Body of pancreas (tissue), 4 donors: ENCODE measurements at places on chromosomes 11 and 22. TPM values are rescaled to one million over a fixed set of nuclear protein-coding genes. Genes with fewer than 3 reads are reported as not detected.

- no peaks in the 10 kb centered on the region for H3K27me3 ChIP-seq
Measured at GRCh38 chr11:113151521-113151920, 162.9 kb upstream of the TTC12 start.

Gene YIF1A
- total RNA-seq = 91.6 TPM

- H3K27ac ChIP-seq = no peak overlapping the region
- no peak overlapping the region for H3K4me3 ChIP-seq
- no peaks in the 10 kb centered on the region for H3K27me3 ChIP-seq
Measured at GRCh38 chr22:30044369-30044768, 35.9 kb upstream of the HORMAD2 start.

DNA sequence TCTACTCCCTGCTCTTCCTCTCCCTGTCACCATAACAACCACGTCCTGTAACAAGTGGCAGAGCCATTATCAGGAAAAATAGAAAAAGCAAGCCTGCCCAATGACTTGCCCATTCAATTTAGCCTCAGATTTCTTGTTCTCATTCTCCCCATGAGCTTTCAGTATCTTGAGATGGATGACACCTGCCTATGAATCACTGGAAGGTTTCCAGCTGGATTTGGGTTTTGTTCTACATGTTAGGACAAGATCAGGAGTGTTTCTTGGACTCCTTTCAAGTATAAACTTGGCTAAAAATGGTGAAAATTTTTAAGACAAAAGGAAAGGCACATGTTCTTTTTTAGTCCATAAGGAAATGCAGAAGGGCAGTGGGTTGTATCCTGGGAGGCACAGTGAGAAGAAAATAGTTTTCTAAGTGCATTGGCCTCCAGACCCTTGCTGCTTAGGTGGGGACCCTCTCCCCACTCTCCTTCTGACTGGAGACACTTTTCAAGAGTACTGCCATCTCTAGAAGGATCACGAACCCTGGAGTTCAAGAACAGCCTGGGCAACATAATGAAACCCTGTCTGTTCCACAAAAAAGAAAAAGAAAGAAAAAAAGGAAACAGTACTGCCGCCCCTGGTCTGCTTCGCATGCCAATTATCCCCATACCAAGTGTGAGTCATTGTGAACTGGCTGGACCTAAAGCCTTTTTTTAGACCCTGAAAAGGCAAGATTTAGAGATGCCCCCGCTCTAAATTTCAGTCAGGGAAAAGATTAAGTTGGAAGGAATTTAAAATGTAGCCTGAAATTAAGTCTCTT is 51.0 kb downstream of the MTNR1B start:
- H3K27me3 ChIP-seq = no peaks in the 10 kb centered on the region
- DNase-seq = no peak
- no peaks in the 10 kb centered on the region for H3K36me3 ChIP-seq

- H3K27ac ChIP-seq = no peak overlapping the region
- no peaks in the 10 kb centered on the region for H3K36me3 ChIP-seq
- no peak overlapping the region for H3K4me3 ChIP-seq
- H3K4me1 ChIP-seq = no peaks in the 10 kb centered on the region
- no peak for DNase-seq
Measured at GRCh38 chr11:63020671-63021291, 5.1 kb upstream of the SLC22A8 start.

Gene TYR
- not detected for total RNA-seq

- no peaks in the 10 kb centered on the region for H3K27me3 ChIP-seq
- H3K4me1 ChIP-seq = no peaks in the 10 kb centered on the region
- no peak overlapping the region for H3K4me3 ChIP-seq
- H3K27ac ChIP-seq = no peak overlapping the region
Measured at GRCh38 chr11:29211202-29211601, 805.6 kb downstream of the KCNA4 start.

Gene SCN2B
- not detected for total RNA-seq

Gene C11orf86
- not detected for total RNA-seq

Gene MRGPRX2
- not detected for total RNA-seq

DNA sequence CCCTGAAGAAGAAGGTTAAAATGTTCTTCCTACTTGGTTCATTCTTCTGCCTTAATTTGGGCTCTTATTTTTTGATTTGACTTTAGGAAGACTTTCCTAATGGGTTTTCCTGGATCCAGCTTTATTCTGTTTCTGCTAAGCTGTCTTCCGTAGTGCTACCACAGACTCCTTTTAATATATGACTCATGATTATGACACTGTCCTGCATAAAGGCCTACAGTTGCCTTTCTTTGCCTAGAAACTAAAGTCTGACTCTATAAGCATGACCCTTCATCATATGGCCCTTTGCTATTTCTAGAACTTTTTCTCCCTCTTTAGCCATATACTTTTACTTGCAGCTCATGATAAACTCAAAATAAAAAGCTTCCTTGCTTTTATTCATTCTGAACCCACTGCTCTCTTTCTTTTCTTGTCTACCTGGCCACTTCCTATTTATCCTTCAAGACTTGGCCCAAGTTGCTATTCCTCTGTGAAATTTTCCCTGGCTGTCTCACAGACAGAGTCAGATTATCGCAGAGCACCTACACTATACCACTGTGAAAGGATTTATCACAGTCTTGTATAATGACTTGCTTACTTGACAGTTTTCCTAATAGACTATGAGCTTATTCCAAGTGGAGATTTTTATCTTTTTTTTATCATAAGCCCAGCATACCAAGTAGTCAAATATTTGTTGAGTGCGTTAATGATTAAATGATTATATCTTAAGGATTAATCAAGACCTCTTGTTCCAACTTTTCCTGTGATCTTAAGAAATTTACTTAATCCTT is 24.7 kb downstream of the TBCEL start:
- no peaks in the 10 kb centered on the region for H3K27me3 ChIP-seq
- no peak overlapping the region for H3K27ac ChIP-seq
- no peaks in the 10 kb centered on the region for H3K36me3 ChIP-seq
- peaks cover 9% of the 10 kb centered on the region for H3K4me1 ChIP-seq
- H3K4me3 ChIP-seq = no peak overlapping the region

DNA sequence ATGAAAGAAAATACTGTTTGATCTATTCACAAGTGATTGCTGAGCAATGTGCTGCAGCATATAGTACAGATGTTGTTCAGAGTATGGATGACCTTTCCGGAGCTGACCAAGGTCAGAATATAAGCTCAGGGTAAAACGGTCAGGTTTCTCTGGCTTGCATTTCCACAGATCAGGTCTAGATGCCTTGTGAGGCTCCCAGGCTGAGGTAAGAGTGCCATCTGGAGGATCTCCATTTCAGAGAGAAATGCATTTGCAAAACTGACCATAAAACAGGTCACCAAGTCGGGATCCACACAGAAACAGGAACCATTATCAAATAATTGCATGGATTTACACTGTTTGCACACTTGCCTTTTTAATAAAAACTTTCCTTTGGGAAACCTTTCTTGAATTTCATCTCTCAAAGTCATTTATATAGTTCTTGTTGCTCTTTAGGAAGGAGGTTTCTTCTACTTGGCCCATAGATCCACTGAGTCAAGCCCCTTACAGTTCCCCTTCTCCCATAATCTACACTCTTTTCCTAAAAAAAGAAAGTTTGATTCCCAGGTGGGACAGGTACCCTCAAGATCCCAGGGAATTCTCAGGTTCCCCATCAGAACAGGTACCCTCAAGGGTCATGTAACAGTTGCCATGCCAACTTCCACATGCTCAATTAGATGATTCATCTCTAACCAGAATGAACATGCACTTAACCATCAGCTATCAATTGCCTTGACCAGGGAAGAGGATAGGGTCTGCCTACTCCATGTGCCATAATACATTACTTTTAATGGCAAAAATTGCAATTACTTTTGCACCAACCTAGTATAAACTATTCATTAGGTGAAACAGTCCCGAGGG is 25.0 kb upstream of the TMPRSS5 start:
- no peak overlapping the region for H3K27ac ChIP-seq
- no peaks in the 10 kb centered on the region for H3K27me3 ChIP-seq
- peak; percentile 33 for DNase-seq
- no peaks in the 10 kb centered on the region for H3K4me1 ChIP-seq
- H3K4me3 ChIP-seq = no peak overlapping the region

GRCh38 chr11:119584193-119585042 is 144.6 kb downstream of the NECTIN1 start:
- DNase-seq = peak; percentile 58
- H3K27me3 ChIP-seq = no peaks in the 10 kb centered on the region
- H3K36me3 ChIP-seq = no peaks in the 10 kb centered on the region
- peaks cover 17% of the 10 kb centered on the region for H3K4me1 ChIP-seq
- H3K4me3 ChIP-seq = no peak overlapping the region

DNA sequence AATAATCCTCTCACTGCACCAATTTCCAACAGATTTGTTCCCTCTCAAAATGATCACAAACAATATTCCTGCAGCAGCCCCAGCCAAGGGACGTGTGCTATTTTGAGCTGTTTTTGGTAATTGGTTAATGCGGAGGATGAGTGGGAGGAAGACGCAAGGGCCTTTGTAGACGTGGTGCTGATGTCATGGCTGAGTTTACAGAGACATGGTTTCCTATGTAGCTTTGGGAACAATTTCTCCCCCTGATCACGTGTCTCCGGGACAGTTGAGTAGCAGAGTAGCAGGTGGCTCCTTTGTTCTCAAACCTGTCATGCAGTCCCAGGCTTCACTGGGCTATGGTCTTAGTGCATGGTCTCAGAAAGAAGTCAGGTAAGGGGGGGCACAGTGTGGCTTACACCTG is 183.2 kb upstream of the NECTIN1 start:
- H3K4me3 ChIP-seq = no peak overlapping the region
- H3K27me3 ChIP-seq = no peaks in the 10 kb centered on the region
- no peaks in the 10 kb centered on the region for H3K36me3 ChIP-seq
- no peak for DNase-seq
- no peak overlapping the region for H3K27ac ChIP-seq

- H3K36me3 ChIP-seq = no peaks in the 10 kb centered on the region
- H3K27me3 ChIP-seq = no peaks in the 10 kb centered on the region
- DNase-seq = no peak
- H3K4me1 ChIP-seq = no peaks in the 10 kb centered on the region
- no peak overlapping the region for H3K27ac ChIP-seq
Measured at GRCh38 chr22:25938151-25938550, 196.2 kb downstream of the MYO18B start.

Gene OR5P2
- not detected for total RNA-seq

Gene C11orf87
- total RNA-seq = not detected

DNA sequence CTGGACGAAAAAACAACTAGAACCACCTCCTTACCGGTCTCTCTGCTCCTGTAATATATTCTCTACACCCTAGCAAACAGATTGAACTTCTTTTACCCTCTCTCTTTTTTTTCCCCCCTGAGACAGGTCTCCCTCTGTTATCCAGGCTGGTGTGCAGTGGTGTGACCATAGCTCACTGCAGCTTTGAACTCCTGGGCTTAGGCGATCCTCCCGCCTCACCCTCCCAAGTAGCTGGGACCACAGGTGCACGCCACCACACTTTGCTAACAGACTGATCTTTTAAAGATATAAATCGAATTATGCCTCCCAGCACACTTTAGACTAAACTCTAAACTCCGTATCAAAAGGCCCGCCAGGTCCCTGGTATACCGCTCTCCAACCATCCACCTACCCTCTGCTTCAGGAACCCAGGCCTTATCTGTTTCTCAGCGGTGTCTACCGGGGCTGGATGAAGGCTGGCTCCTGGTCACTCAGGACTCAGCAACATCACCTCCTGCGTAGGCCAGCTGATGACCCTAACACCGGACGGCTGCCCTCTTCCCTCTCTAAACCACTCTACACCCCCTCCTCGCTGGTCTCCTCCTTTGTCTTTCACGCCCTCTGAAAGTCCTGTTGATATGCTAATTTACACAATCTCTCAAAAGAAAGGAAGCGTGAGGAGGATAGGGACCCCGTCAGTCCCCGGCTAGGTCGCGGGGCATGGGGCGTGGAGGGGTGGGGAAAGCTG is 745 bp downstream of the C22orf39 start:
- peaks cover 41% of the 10 kb centered on the region for H3K4me1 ChIP-seq
- H3K27ac ChIP-seq = peak overlapping the region; percentile 95
- peak overlapping the region; percentile 61 for H3K4me3 ChIP-seq
- no peaks in the 10 kb centered on the region for H3K27me3 ChIP-seq
- no peaks in the 10 kb centered on the region for H3K36me3 ChIP-seq

DNA sequence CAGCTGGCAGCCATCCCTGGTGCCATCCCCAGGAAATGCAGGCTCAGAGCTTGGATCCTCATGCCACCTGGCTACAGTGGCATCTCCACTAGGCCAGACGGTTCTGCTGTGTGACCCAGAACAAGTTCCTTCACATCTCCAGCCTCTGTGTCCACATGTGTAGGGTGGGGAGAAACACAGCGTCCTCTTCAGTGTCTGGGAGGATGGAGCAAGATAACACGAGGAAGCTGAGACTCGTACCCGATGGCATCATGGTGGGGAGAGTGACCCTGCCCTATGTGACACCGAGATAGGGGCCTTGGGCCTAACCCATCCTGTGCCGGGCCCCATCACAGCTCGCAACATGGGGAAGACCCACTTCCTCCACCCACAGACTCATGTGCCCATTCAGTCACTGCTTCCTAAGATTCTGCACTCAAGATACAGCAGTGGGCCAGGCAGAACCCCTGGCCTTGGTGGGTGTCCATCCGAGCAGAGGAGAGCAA is 78.5 kb downstream of the MORC2 start:
- no peak for DNase-seq
- no peak overlapping the region for H3K4me3 ChIP-seq
- no peaks in the 10 kb centered on the region for H3K36me3 ChIP-seq
- H3K27me3 ChIP-seq = no peaks in the 10 kb centered on the region
- no peaks in the 10 kb centered on the region for H3K4me1 ChIP-seq
- no peak overlapping the region for H3K27ac ChIP-seq

GRCh38 chr11:32829680-32830412 is at the start of gene PRRG4:
PRRG4 (plus strand) TSS chr11:32829927; CDS start chr11:32830530, 603 bp downstream.
- peak within 1 kb of the TSS; percentile 90 for H3K27ac ChIP-seq
- peak; percentile 75 for DNase-seq
- H3K27me3 ChIP-seq = no peaks in the 10 kb centered on the region
- peaks cover 3% of the 10 kb centered on the region for H3K4me1 ChIP-seq
- H3K4me3 ChIP-seq = peak within 1 kb of the TSS; percentile 49
- no peaks in the 10 kb centered on the region for H3K36me3 ChIP-seq

GRCh38 chr11:62399878-62400266 is 19.0 kb upstream of the SCGB1A1 start:
- DNase-seq = no peak
- no peaks in the 10 kb centered on the region for H3K36me3 ChIP-seq
- H3K27ac ChIP-seq = no peak overlapping the region

Gene YPEL1
- total RNA-seq = 1.6 TPM

DNA sequence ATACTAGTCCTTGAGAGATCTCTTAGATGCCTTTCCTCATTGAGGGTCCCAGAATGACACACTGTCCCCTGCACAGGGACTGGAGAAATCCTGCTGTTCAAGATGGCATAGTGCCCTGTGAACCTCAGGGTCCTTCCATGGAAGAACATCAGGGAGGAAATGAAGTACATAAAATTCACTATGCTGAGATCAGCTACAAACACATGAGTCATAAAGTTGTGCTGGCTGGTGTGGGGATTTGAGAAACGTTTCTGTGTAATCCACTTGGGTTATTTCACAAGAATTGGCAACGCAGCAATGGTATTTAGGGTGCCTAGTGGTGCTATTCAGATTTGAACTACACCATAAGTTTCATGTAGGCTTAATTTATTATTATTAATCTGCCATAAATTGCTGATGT is 174.4 kb downstream of the MAML2 start:
- H3K4me3 ChIP-seq = no peak overlapping the region
- H3K27ac ChIP-seq = peak overlapping the region; percentile 76
- H3K27me3 ChIP-seq = no peaks in the 10 kb centered on the region
- H3K4me1 ChIP-seq = peaks cover 24% of the 10 kb centered on the region

Gene MRPL49
- 35.6 TPM for total RNA-seq

GRCh38 chr22:23754980-23755636 is 883 bp upstream of the VPREB3 start:
- DNase-seq = no peak
- H3K27ac ChIP-seq = no peak overlapping the region
- H3K36me3 ChIP-seq = no peaks in the 10 kb centered on the region
- peaks cover 13% of the 10 kb centered on the region for H3K4me1 ChIP-seq

- peak; percentile 82 for DNase-seq
- H3K27ac ChIP-seq = peak overlapping the region; percentile 95
- peaks cover 50% of the 10 kb centered on the region for H3K4me1 ChIP-seq
Measured at GRCh38 chr22:38981005-38981991, 849 bp upstream of the APOBEC3B start.
